ENCODE measurements at places on chromosomes 1 and 21.

DNA sequence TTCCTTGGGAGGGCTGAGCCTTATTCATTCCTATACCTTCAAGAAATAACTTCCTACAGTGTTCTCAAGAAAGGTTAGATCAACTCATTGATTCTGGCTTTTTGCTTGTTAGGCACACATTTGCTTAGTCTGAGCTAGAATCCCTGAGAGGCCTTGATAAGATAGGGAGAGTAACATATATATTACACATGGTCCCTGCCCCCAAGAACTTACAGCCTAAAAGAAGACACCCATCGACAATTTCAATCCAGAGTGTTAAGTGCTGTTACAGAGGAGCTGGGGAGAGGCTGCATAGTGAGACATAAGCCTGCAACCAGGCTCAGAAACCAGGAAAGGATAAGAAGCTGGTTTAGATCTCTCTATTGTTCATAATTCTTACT is 68.7 kb downstream of the PLPP3 start:
- no peak for DNase-seq

- no peak for DNase-seq
Observed at GRCh38 chr1:219041818-219042217, 131.9 kb upstream of the LYPLAL1 start.

DNA sequence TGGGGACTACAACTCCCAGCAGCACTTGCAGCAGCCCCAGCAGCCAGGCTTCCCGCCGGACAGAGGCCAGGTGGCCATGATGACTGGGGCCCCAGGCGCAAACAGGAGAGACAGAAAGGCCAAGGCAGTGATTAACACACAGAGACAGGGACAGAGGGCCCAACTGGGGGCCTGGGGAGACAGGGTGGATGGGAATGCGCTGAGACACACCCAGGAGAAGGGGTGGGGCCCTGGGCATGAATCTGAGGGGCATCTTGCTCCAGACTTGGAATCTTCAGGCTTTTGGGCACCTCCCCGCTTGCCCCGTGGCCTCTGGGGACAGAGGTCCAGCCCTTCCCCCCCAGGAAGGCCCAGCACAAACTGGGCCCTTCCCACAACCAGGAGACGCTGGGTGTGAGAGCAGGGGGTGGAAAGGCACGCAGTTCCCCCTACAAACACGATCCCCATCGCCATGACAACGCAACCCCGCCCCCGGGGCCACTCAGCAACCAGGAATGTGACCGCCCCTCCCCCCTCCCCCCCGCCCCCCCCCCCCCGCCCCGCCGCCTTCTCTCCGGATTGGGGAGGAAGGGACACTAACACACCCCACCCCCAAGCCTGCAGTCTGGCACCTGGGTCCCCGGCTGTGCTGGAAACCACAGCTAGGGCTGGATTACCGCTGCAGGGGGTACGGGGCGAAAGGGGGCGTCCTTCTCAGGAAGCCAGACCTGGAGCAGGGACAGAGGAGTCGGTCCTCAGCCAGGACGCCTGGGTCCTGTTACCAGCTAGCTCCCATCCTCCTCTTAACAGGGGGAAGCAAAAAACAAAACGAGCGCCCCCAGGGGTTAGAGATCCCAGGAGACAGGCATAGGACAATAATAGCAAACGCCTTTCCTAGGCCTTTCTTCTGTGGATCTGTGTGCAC is 4.5 kb downstream of the HDGF start:
- peak; percentile 56 for DNase-seq

- DNase-seq = no peak
Observed at GRCh38 chr1:182644886-182645285, 39.5 kb downstream of the RGS8 start.

DNA sequence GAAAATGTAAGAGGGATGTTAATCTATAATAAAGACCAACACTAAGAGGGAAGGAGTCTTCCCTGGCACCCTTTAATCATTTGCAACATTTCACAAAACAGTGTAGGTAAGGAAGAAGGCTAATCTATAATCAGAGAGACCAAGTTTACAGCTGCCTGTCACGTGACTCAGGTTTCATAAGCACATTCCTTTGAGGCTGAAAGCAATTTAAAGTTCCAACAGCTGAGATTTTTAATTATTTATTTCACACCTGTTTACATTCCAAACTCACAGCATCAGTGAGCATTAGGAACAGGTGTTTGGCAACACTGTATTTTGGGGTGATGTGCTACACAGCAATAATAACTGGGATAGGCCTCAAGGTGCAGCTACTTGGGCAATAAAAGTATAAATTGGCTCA is 75.7 kb upstream of the PGBD5 start:
- no peak for DNase-seq

GRCh38 chr1:173148971-173149370 is 58.2 kb downstream of the TNFSF4 start:
- no peak for DNase-seq

GRCh38 chr1:67135354-67135753 is 584 bp upstream of the C1orf141 start:
- no peak for DNase-seq

DNA sequence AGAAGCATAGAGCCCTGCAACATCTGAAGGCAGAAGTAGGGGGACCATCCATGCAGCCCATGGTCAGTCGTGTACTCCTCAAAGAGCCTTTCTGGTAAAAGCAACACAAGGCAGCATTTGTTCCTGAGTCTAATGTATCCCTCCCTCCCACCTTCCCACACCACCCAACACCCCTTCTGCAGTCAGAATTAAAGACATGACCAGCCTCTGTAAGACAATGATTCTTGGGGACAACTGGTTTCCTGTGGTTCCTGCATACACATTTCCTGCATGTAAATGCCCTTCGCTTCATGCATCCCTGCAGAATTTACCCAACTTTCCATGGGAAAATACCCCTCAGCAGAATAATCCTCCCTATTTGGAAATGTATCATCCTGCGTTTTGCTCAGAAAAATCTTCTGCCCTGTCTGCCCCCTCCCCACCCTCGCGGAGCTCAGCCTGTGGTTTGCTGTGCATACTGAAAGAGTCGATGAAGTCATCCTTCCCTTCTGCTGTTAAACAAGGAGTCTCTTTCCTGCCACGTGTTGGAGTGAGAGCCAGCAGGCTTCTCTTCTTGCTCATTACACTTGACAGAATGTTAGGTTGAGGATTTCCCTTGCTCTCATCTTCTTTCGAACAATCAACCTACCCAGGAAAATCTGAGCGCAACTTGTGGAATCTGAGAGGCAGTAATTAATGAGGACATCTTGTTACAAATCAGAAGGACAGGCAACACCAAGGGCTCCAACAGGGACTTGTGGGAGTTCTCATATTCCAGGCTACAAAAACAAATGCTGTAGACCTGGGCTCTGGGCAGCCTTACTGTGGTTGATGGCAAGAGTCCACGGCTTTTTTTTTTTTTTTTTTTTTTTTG is 4.7 kb downstream of the TNN start:
- DNase-seq = no peak

DNA sequence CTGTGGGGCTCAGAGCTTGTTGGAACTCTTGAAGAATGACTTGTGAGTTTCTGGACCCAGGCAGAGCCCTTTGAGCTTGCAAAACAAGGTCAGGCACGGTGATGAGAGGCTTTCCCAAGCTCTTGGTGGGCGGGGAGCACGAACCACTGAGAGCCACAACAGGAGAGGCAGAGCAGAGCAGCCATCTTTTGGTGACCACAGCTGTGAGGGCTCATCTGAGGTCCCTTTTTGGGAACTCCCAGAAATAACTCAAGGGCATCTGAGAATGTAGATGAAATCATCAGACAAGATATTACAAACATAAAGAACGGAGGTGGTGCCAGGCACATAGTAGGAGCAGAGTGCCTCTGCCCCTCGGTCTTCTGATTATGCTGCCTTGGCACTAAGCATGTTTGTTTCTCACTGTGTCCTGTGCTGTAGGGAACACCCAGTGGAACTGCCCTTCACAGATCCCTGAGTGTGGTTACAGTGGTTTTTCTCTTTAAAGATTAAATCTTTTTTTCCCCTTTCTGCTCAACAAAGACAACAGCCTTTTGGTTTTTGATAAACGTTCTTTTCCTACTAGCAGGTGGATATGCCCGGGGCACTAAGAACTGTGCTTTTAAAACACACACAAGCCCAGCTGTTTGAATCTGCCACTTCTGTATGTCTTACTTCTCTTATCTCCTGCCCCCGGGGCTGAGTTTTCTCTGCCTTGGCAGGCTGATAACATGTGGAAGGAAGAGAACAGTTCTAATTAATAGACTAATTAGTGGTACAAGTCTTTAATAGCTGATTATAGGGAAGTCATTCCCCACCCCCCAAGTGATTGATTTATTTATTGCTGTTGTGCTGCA is 37.7 kb downstream of the CD34 start:
- DNase-seq = no peak

GRCh38 chr1:194151056-194151455 is 964.6 kb upstream of the B3GALT2 start:
- DNase-seq = no peak

- no peak for DNase-seq
Observed at GRCh38 chr1:174795806-174796205, 203.9 kb upstream of the CACYBP start.

- no peak for DNase-seq
Observed at GRCh38 chr1:1427106-1427819, 6.2 kb upstream of the ANKRD65 start.

- no peak for DNase-seq
Observed at GRCh38 chr1:59638231-59638711, 176.5 kb upstream of the HOOK1 start.

- DNase-seq = no peak
Observed at GRCh38 chr1:227073786-227074185, 133.7 kb downstream of the COQ8A start.
